ENCODE measurements at places on chromosomes 3 and 15. TPM values are rescaled to one million over a fixed set of nuclear protein-coding genes. Genes with fewer than 3 reads are reported as not detected.

SLC12A8 gene
- total RNA-seq: 3.7 TPM

DNA sequence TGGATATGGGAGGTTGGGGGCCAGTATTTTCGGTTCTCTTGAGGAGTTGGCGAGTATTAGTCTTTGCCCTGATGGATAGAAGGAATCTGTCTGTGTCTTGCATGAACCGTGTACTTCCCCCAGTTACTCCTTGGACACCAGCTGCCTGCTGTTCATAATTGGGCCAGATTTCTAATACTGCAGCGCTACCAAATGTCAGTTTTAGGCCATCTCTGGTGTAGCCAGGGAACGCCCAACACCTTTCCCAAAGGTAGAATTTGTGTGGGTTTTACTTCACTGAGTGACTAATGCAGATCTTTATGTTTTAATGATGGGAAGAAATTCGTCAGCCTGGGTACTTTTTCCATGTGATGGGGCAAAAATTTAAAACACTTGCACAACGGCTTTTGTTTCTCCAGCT lies 18.4 kb downstream of the FLNB start:
- peaks cover 53% of the 10 kb centered on the region for H3K4me1 ChIP-seq
- H3K4me3 ChIP-seq: no peak overlapping the region
- H3K27me3 ChIP-seq: no peaks in the 10 kb centered on the region
- DNase-seq: no peak
- H3K27ac ChIP-seq: peak overlapping the region; percentile 47

GRCh38 chr3:12643010-12643380 lies 20.9 kb downstream of the RAF1 start:
- peaks cover 16% of the 10 kb centered on the region for H3K36me3 ChIP-seq
- no peak for DNase-seq
- peak overlapping the region; percentile 60 for H3K27ac ChIP-seq
- peaks cover 59% of the 10 kb centered on the region for H3K4me1 ChIP-seq
- H3K27me3 ChIP-seq: no peaks in the 10 kb centered on the region
- H3K4me3 ChIP-seq: peak overlapping the region; percentile 36

GRCh38 chr15:90421527-90421926 lies 33.5 kb downstream of the IQGAP1 start:
- H3K4me3 ChIP-seq: no peak overlapping the region
- H3K4me1 ChIP-seq: peaks cover 75% of the 10 kb centered on the region
- peak overlapping the region; percentile 48 for H3K27ac ChIP-seq
- no peaks in the 10 kb centered on the region for H3K27me3 ChIP-seq
- DNase-seq: no peak

- H3K27me3 ChIP-seq: peaks cover 5% of the 10 kb centered on the region
- peaks cover 13% of the 10 kb centered on the region for H3K4me1 ChIP-seq
- peak overlapping the region; percentile 75 for H3K27ac ChIP-seq
- DNase-seq: peak; percentile 69
Observed at GRCh38 chr15:59594493-59594942, 17.1 kb upstream of the GCNT3 start.

HGD gene
- total RNA-seq: not detected

- no peaks in the 10 kb centered on the region for H3K4me1 ChIP-seq
- no peak for DNase-seq
- H3K36me3 ChIP-seq: peaks cover 30% of the 10 kb centered on the region
- H3K4me3 ChIP-seq: no peak overlapping the region
- H3K27me3 ChIP-seq: no peaks in the 10 kb centered on the region
Observed at GRCh38 chr3:123113889-123114450, 47.1 kb downstream of the PDIA5 start.

- H3K27me3 ChIP-seq: peaks cover 7% of the 10 kb centered on the region
- H3K4me1 ChIP-seq: no peaks in the 10 kb centered on the region
- no peaks in the 10 kb centered on the region for H3K36me3 ChIP-seq
- H3K4me3 ChIP-seq: no peak overlapping the region
- no peak for DNase-seq
- no peak overlapping the region for H3K27ac ChIP-seq
Observed at GRCh38 chr15:61828860-61829513, 231.3 kb downstream of the VPS13C start.

DNA sequence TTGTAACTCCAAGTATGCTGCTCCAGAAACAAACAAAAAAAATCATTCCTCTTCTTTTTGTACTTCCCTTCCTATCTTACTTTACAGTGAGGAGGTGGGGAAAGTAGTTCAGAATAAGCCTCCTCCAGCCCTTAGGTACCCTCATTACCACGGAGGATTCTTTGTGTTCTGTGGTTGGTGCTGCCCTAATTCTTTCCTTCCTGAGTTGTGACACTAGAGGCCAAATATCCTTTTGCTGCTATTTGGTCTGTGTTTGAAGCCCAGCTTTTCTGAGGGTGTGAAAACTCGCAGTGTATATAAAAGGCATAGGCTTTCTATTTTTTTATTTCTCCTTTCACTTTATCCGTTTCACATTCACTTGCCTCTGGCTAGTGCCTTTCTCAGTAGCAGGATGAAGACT lies 98.2 kb downstream of the HHLA2 start:
- H3K36me3 ChIP-seq: no peaks in the 10 kb centered on the region
- no peak overlapping the region for H3K27ac ChIP-seq
- H3K4me1 ChIP-seq: no peaks in the 10 kb centered on the region
- H3K27me3 ChIP-seq: peaks cover 19% of the 10 kb centered on the region
- DNase-seq: no peak
- no peak overlapping the region for H3K4me3 ChIP-seq

GRCh38 chr3:120614765-120615164 lies 18.6 kb downstream of the NDUFB4 start:
- H3K27ac ChIP-seq: peak overlapping the region; percentile 95
- no peaks in the 10 kb centered on the region for H3K27me3 ChIP-seq
- DNase-seq: no peak
- no peak overlapping the region for H3K4me3 ChIP-seq
- peaks cover 55% of the 10 kb centered on the region for H3K4me1 ChIP-seq
- H3K36me3 ChIP-seq: peaks cover 14% of the 10 kb centered on the region

DNA sequence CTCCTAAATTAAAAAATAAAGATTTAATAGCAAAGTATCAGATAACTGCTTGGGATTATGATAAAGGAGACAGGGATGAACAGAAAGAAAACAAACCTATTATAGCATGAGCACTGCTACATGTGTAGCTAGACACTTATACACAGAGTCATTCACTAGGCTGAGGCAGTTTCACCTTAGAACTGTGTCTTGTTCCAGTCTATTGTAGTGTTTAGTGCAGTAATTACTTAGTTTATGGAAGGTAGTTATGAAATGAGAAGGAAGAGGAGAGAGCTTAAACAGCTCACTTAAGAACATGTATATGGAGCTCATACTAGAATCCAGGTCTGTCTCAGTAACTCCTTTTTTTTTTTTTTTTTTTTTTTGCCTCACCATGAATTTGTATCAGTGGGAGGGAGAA lies 441.4 kb downstream of the PDCD6IP start:
- no peaks in the 10 kb centered on the region for H3K36me3 ChIP-seq
- no peak overlapping the region for H3K4me3 ChIP-seq
- H3K4me1 ChIP-seq: no peaks in the 10 kb centered on the region
- no peaks in the 10 kb centered on the region for H3K27me3 ChIP-seq
- no peak overlapping the region for H3K27ac ChIP-seq

DNA sequence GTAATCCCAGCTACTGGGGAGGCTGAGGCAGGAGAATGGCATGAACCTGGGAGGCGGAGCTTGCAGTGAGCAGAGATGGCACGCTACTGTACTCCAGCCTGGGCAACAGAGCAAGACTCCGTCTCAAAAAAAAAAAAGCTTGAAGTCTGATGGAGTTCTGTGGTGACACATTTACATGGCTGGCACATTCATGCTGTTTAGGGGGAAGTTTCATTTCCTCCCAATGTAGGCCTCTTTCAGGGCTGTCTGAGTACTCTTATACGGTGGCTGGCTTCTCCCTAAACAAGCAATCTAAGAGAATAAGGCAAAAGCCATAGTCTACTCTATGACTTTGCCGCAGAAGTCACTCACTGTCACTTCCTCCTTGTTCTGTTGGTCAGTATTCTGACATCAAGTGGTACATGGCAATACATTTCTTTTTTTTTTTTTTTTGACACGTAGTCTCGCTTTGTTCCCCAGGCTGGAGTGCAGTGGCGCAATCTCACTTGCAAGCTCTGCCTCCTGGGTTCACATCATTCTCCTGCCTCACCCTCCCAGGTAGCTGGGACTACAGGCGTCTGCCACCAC lies 41.2 kb downstream of the OIP5 start:
- no peak for DNase-seq
- H3K27ac ChIP-seq: no peak overlapping the region
- no peak overlapping the region for H3K4me3 ChIP-seq
- peaks cover 22% of the 10 kb centered on the region for H3K4me1 ChIP-seq
- no peaks in the 10 kb centered on the region for H3K27me3 ChIP-seq
- peaks cover 25% of the 10 kb centered on the region for H3K36me3 ChIP-seq

APOD gene
- 0.27 TPM for total RNA-seq

DNA sequence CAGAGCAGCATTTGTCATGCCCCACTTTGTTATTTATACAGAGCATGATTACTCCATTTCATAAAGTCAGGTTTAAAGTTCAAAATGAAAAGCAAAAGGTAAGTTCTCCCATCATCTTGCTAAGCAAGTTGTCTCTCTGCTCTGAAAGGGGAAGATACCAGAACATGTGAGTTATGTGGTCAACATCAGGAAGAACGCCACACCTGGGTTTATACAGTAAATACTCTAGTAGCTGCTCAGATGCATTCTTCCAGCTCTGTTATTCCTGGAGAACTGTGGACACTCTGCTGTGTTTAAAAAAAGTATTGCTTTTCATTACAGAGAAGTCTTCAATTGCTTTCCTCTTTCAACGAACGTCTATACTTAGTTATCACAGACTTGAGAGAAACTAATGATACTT lies 145.7 kb downstream of the PLCL2 start:
- no peak overlapping the region for H3K27ac ChIP-seq
- peaks cover 18% of the 10 kb centered on the region for H3K4me1 ChIP-seq
- H3K36me3 ChIP-seq: no peaks in the 10 kb centered on the region
- no peaks in the 10 kb centered on the region for H3K27me3 ChIP-seq

DNA sequence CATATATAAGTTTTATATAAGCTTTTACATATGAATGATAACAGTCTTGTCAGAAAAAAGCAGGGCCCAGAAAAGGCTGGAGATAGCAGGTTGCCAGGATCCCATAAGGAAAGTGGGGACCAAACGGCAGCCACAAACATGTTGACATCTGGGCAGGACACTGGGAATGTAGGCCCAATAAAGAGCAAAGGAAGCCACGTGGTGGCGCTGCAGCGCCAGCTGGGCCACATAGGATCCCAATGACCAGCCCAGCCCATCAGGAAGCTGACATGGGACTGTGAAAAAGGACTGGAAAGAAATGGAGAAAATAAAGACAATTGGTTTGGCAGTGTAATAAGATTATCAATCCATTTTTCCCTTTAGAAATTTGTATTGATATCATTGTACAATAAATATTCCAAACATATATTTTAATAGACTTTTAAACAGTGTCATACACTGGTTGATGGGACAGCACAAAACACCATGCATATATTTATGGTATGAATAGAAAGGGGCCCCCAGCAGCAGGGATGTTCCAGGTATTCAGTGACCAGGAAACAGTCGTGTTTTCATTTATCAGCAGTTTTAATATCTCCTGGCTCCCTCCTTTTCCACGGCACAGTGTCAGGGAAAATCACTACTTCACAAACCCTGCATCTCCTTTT lies 89.0 kb upstream of the STRIT1 start:
- 0 out of 2 replicates have a peak, but pooled peaks cover 10% of the 10 kb centered on the region for H3K4me1 ChIP-seq
- H3K27ac ChIP-seq: no peak overlapping the region
- no peaks in the 10 kb centered on the region for H3K36me3 ChIP-seq
- no peak overlapping the region for H3K4me3 ChIP-seq

BTBD1 gene
- total RNA-seq: 62.2 TPM

GRCh38 chr15:69234676-69235075 lies 64.0 kb upstream of the PAQR5 start:
- H3K36me3 ChIP-seq: peaks cover 7% of the 10 kb centered on the region
- peaks cover 20% of the 10 kb centered on the region for H3K4me1 ChIP-seq
- no peak overlapping the region for H3K27ac ChIP-seq
- DNase-seq: no peak
- no peaks in the 10 kb centered on the region for H3K27me3 ChIP-seq

DNA sequence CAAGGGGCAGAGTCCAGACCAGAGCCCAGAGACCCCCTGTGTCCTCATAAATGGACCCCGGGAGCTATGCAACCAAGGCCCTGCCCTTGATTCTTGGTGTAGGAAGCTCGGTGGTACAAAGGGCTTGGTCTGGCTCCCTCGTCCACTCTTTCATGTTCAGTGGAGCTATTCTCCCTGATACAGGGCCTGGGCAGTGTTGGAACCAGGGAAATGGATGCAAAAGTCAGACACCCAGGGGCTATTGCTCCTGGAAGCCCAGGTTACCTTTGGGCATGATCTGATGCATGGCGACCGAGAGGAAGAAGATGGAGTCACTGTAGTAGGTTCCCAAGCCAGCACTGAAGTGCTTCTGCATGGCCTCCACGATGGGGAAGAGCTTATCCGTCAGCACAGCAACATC lies 44.5 kb downstream of the XXYLT1 start:
- DNase-seq: no peak
- no peaks in the 10 kb centered on the region for H3K36me3 ChIP-seq
- no peaks in the 10 kb centered on the region for H3K27me3 ChIP-seq
- no peak overlapping the region for H3K4me3 ChIP-seq
- H3K27ac ChIP-seq: no peak overlapping the region
- H3K4me1 ChIP-seq: peaks cover 24% of the 10 kb centered on the region

- H3K4me1 ChIP-seq: no peaks in the 10 kb centered on the region
- no peak overlapping the region for H3K4me3 ChIP-seq
- no peaks in the 10 kb centered on the region for H3K36me3 ChIP-seq
- no peak for DNase-seq
Observed at GRCh38 chr3:165125836-165126235, 47.5 kb upstream of the SI start.

- H3K27me3 ChIP-seq: peaks cover 26% of the 10 kb centered on the region
- H3K36me3 ChIP-seq: no peaks in the 10 kb centered on the region
- H3K27ac ChIP-seq: no peak overlapping the region
Observed at GRCh38 chr3:119557877-119558269, 1.5 kb downstream of the CD80 start.

- no peaks in the 10 kb centered on the region for H3K27me3 ChIP-seq
- H3K27ac ChIP-seq: no peak overlapping the region
- H3K4me1 ChIP-seq: no peaks in the 10 kb centered on the region
- peaks cover 16% of the 10 kb centered on the region for H3K36me3 ChIP-seq
- DNase-seq: no peak
- H3K4me3 ChIP-seq: no peak overlapping the region
Observed at GRCh38 chr3:69963643-69964042, 35.9 kb upstream of the SAMMSON start.

DNA sequence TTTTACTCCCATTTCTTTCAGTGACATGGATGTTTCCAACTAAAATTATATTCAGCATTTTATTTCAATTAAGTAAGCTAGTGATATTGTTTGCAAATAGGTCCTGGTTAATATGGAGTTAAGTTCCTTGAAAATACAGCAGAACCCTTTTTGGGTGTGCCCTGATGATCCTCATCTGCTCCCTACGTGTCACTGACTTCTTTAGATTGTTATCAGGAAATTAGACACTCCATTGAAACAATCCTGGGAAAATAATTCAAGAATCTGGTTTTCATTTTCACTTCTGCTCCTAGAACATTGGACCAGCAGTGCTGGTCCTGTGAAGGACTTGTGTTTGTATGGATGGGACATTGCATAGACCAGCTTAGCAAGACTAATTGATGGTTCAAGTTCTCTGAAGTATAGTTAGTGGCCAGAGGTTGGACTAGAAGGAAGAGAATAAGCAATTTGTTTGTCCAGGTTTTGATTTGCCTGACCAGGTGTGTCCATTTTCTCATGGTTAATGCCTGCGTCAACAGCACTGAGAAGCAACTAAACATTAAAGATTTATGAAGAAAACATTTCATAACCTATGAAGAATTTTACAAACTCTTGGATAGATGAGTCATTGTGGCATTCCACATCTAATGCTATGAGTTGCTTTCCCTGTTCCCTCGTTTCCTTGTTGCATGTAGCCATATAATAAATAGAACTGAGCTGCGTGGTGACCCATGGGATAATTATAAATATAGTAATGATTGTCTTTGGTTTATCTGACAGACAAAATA lies 95.8 kb downstream of the ZPLD1 start:
- peaks cover 7% of the 10 kb centered on the region for H3K27me3 ChIP-seq
- peaks cover 8% of the 10 kb centered on the region for H3K4me1 ChIP-seq
- no peaks in the 10 kb centered on the region for H3K36me3 ChIP-seq
- no peak overlapping the region for H3K27ac ChIP-seq
- H3K4me3 ChIP-seq: no peak overlapping the region

IL5RA gene
- total RNA-seq: not detected

Measured in HFFc6 (cell line).